ENCODE measurements at places on chromosomes 2 and 18. TPM values are rescaled to one million over a fixed set of nuclear protein-coding genes. Genes with fewer than 3 reads are reported as not detected.

GRCh38 chr2:154758871-154759270 is 60.4 kb downstream of the KCNJ3 start:
- H3K27ac ChIP-seq, result no peak overlapping the region
- no peaks in the 10 kb centered on the region for H3K36me3 ChIP-seq
- no peak overlapping the region for H3K4me3 ChIP-seq
- no peaks in the 10 kb centered on the region for H3K4me1 ChIP-seq
- no peak for DNase-seq

GRCh38 chr2:137748533-137748932 is 215.7 kb upstream of the HNMT start:
- H3K36me3 ChIP-seq, result no peaks in the 10 kb centered on the region
- no peaks in the 10 kb centered on the region for H3K27me3 ChIP-seq
- H3K4me3 ChIP-seq, result no peak overlapping the region
- H3K27ac ChIP-seq, result no peak overlapping the region
- no peak for DNase-seq
- H3K4me1 ChIP-seq, result no peaks in the 10 kb centered on the region

GRCh38 chr2:83997889-83998288 is 461.2 kb downstream of the SUCLG1 start:
- H3K36me3 ChIP-seq, result no peaks in the 10 kb centered on the region
- H3K4me1 ChIP-seq, result no peaks in the 10 kb centered on the region
- no peaks in the 10 kb centered on the region for H3K27me3 ChIP-seq
- no peak overlapping the region for H3K27ac ChIP-seq

DNA sequence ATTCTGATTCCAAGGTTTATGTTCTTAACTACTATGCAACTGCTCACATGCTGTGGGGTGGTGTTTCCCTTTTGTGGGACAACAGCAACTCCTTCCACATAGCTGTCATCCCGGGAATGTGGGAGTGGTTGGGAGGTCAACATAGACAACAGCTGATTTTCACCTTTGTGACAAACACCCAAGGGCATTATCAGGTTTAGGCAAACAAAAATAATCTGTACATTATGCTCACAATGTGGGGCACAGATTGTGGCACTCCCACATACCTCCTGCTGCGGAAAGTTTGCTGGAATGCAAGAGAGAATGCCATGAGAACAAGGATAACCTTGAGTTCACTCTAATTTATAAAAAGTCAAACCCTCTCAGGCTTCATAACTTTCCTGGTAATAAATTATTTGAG is 582.6 kb downstream of the CNTNAP5 start:
- H3K4me3 ChIP-seq, result no peak overlapping the region
- H3K36me3 ChIP-seq, result no peaks in the 10 kb centered on the region
- no peak overlapping the region for H3K27ac ChIP-seq

DNA sequence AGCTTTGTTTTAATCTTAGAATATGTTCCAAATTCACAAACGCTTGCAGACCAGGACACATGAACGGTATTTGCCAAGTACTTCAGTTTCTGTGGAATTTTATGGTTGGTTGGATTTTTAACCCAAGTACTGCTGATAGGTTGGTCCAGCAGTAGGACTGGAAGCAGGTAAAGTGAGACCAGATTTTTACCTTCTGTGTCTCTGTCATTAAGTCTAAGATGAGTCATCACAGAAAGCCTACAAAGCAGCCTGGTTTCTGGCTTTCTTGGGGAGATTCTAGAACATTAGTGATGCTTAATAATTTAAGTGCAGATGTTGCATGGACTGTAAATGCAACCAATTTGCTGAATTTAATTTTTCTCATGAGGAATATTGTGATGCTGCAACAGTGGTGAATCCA is 100.5 kb downstream of the SCG2 start:
- no peak overlapping the region for H3K4me3 ChIP-seq
- H3K4me1 ChIP-seq, result no peaks in the 10 kb centered on the region
- no peaks in the 10 kb centered on the region for H3K27me3 ChIP-seq
- DNase-seq, result no peak
- H3K27ac ChIP-seq, result no peak overlapping the region
- H3K36me3 ChIP-seq, result no peaks in the 10 kb centered on the region

GRCh38 chr2:182784058-182784706 is 68.1 kb downstream of the DNAJC10 start:
- no peak overlapping the region for H3K27ac ChIP-seq
- no peak for DNase-seq
- H3K36me3 ChIP-seq, result peaks cover 6% of the 10 kb centered on the region

The HAUS1 gene
- 40.9 TPM for total RNA-seq

The CXCR1 gene
- total RNA-seq, result not detected

All from osteoblast (primary cell).